Adrenal gland (tissue), 19 donors: ENCODE measurements at places on chromosomes 3 and 15.
A peak's percentile ranks its signal among the peaks of the same experiment; 100 is the strongest.

DNA sequence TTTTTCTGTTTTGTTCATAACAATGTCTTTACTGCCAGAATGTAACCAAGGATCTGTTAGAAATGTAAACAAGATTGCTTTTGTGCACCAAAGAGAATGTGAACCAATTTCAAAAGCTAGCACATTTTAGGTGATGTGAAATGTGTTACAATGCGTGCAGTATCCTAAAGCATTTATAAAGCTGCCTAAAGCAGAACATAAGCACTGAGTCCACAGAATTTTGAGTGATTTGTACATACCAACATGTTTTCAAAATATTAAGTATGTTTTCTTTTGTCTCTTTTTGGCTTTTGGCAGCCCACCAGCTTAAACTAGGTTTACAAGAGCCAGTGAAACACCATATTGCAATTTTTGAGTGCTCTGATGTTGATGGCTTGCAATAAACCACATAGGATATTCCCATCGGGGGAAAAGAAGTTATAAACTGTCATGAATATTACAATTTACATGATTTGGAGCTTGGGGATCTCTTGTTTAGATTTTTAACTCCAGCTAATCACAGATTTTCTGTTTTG, 364.0 kb downstream of the ZIC1 start:
- no peak for DNase-seq
- H3K27ac ChIP-seq: no peak overlapping the region
- no peak overlapping the region for H3K4me3 ChIP-seq
- no peaks in the 10 kb centered on the region for H3K27me3 ChIP-seq

GRCh38 chr15:46576646-46577395, 942.0 kb downstream of the SQOR start:
- H3K4me3 ChIP-seq: no peak overlapping the region
- H3K27me3 ChIP-seq: no peaks in the 10 kb centered on the region
- peak overlapping the region; percentile 29 for H3K27ac ChIP-seq
- no peaks in the 10 kb centered on the region for H3K4me1 ChIP-seq

- no peak for DNase-seq
- no peaks in the 10 kb centered on the region for H3K36me3 ChIP-seq
- no peaks in the 10 kb centered on the region for H3K4me1 ChIP-seq
- no peak overlapping the region for H3K27ac ChIP-seq
- H3K27me3 ChIP-seq: no peaks in the 10 kb centered on the region
These were observed 12.2 kb downstream of the CPB1 start for GRCh38 chr3:148839805-148840204.

DNA sequence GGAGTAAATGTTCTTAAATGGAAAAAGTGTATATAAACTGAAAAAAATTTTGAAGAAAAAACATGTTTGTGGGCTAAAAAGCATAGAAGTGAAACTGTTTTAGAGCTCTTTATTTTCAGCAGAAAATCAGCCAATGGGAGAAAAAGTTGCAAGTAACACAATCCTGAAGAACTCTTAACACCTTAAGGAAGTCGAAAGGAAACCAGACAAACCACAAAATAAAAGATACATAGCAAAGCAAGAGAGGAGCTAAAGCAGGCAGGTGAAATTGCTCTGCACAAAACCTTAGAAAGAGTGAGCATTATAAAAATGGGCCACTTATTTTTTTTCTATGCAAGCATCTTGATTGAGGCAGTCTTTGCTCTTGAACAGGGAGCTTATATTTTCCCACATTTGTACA, 300.5 kb downstream of the RAP2B start:
- H3K4me3 ChIP-seq: no peak overlapping the region
- H3K36me3 ChIP-seq: no peaks in the 10 kb centered on the region
- H3K27ac ChIP-seq: no peak overlapping the region

GRCh38 chr3:183907911-183908331, 23.2 kb upstream of the PARL start:
- H3K36me3 ChIP-seq: no peaks in the 10 kb centered on the region
- no peaks in the 10 kb centered on the region for H3K27me3 ChIP-seq
- no peak for DNase-seq
- H3K27ac ChIP-seq: no peak overlapping the region
- H3K4me1 ChIP-seq: no peaks in the 10 kb centered on the region

GRCh38 chr3:152556731-152557254, 278.1 kb upstream of the P2RY1 start:
- peak; percentile 27 for DNase-seq
- H3K4me1 ChIP-seq: peaks cover 19% of the 10 kb centered on the region
- no peaks in the 10 kb centered on the region for H3K36me3 ChIP-seq
- no peak overlapping the region for H3K27ac ChIP-seq

- H3K4me1 ChIP-seq: no peaks in the 10 kb centered on the region
- H3K36me3 ChIP-seq: no peaks in the 10 kb centered on the region
These were observed 6.6 kb downstream of the NLGN1 start for GRCh38 chr3:173404156-173404555.

DNA sequence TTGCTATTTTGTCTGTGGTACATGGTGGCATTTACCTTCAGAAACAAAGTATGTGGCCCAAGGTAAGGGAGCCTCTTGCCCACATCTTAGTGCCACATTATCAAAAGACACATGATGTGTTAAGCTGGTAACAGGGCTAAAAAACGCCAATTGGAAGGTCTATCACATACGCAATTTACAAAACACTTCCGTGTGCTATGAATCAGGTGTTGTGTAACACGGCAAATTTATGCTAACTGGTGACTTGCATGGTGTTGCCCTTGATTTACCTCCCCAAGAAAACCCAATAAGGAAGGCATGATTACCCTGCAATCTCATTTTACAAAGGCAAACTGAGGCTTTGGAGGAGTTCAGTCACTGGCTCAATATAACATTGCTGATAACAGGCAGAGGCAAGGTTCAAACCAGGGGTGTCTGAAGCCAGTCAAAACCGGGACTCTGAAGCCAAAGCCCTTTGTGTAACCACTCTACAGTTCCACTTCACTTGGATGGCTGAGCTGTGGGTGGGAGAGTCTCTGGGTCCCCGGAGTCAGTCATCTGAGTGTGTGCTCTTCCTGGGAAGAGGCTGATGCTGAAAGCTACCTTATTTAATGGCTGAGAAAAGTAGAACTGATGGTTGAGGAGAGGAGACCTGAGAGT, 103.9 kb upstream of the BCL6 start:
- DNase-seq: no peak
- no peaks in the 10 kb centered on the region for H3K27me3 ChIP-seq
- no peak overlapping the region for H3K4me3 ChIP-seq
- no peak overlapping the region for H3K27ac ChIP-seq
- H3K36me3 ChIP-seq: no peaks in the 10 kb centered on the region
- no peaks in the 10 kb centered on the region for H3K4me1 ChIP-seq

DNA sequence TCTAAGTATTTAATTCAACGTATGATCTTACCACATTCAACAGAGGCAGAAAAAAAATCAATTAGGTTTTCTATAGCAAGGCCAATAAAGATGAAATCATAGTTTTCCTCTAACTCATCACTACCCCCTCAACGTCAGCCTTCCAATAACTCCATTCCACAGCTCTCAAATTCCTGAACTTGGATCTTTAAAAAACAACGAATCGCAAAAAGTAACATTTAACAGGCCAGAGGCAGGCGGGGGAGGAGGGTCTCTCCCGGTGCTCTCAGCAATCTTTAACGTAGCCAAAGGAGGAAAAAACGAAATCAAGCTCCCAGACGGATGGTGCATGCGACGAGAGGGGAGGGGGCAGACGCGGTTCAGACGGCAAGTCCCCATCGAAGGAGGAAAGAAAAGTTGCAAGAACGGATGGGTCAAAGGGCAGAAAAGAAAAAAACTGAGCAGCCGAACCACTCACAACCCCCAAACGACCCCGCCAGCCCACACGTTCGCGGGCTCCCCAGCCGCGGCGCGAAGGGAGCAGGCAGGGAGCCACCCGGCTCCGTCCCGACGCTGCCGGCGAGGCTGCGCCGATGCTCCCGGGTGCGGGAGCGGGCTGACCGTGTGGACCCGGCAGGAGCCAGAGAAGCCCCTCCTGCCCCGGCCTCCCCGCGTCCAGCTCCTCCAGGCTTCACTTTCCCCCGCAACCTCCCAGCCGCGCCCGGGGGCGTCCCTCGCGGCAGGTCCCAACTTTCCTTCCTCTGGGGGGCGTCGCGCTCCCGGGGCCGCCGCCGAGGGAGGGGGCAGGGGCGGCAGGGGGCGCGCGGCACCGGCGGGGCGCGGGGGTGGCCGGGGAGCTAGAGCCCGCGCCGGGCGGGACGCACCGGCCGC, 703 bp downstream of the PEAK1 start:
- peak overlapping the region; percentile 92 for H3K4me3 ChIP-seq
- peak; percentile 55 for DNase-seq

DNA sequence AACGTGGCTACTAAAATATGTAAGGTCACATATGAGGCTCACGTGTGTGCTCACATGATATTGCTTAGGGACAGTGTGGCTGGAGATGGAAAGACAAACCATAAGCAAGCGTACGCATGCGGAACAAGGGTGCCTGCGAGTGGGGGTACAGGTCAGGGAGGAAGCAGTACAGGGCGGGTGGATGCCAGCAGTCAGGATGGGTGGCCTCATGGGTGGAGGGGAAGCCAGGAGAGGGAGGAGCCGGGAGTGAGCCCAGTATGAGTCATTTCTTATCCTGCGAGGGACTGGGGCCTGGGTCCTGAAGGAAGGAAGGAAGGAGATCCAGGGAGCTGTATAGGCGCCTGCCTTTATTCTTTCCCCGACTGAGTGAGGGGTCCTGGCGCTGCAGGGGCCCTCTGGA, 42.0 kb upstream of the CGNL1 start:
- H3K4me1 ChIP-seq: no peaks in the 10 kb centered on the region
- H3K36me3 ChIP-seq: no peaks in the 10 kb centered on the region
- DNase-seq: no peak
- H3K27me3 ChIP-seq: no peaks in the 10 kb centered on the region
- no peak overlapping the region for H3K27ac ChIP-seq
- no peak overlapping the region for H3K4me3 ChIP-seq

DNA sequence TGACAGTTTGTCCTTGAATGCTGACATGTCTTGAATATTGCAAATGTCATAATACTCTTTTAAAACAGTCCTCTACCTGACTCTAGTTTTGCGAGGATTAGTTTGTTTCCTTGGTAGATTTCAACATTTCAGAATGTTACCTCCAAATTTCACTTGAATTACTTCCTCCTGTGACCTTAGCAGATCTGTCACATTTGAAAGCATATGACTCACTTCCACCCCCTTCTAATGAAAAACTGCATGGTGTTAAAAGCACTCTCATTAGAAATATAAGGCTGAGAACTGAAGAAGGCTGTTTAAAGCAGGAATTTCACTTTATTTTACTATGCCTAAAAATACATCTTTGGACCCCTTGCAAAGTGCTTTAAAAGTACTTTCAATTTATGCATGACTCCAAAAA, 598.7 kb upstream of the TGFBR2 start:
- no peaks in the 10 kb centered on the region for H3K4me1 ChIP-seq
- H3K27ac ChIP-seq: no peak overlapping the region
- no peak for DNase-seq
- no peaks in the 10 kb centered on the region for H3K27me3 ChIP-seq
- no peaks in the 10 kb centered on the region for H3K36me3 ChIP-seq

DNA sequence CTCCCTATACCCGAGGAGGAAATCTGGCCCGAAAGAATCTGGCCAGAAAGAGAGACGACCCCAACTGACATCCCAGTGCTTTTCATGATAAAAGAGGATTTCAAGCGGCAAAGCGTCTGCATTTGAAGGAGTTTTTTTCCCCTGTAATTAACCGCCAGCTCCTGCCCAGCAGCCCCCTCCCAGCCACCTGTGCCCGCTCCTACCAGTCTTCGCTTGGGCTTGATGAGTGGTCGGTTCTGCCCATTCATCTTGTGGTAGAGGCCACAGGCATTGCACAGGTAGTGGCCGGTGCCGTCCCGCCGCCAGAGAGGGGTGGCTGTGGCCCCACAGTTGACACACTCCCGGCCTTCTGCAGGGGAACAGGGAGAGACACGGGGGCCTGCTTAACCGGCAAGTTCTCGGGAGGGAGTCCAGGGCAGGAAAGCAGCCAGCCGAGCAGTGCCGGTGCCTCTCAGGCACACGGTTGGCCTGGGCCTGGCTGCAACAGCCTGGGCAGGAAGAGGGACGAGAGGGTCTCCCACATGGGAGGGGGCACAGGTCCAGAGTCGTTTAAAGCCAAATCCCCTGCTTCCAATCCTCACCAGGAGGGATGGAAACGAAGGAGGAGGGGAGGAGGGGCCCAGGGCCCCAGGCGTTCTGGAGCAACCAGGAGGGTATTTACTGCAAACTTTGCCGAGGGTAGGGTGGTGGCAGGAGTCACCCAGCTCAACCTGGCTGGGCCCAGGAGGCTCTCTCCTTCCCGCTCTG, 9.2 kb downstream of the GATA2 start:
- no peaks in the 10 kb centered on the region for H3K36me3 ChIP-seq
- no peak overlapping the region for H3K27ac ChIP-seq
- H3K4me3 ChIP-seq: no peak overlapping the region
- H3K27me3 ChIP-seq: peaks cover 91% of the 10 kb centered on the region
- no peak for DNase-seq
- peaks cover 30% of the 10 kb centered on the region for H3K4me1 ChIP-seq

DNA sequence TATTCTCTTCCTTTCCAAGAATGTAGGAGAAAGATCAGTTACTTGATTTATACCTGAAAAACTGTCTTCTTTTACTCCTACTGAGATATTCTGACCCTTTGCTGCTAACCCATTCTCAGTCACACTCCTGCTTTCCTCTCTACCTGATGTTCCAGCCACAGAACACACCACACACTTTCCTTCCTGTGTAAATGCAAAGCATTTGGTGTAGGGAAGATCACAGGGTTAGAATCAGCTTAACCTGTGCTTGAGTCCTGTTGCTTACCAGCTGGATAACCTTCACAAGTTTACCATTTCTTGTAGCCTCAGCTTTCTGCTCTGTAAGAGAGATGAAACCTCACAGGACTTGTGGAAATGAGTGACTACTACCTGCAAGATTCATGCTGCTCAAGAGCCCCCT, 489.8 kb upstream of the GOLIM4 start:
- no peaks in the 10 kb centered on the region for H3K27me3 ChIP-seq
- no peak for DNase-seq
- H3K36me3 ChIP-seq: no peaks in the 10 kb centered on the region

DNA sequence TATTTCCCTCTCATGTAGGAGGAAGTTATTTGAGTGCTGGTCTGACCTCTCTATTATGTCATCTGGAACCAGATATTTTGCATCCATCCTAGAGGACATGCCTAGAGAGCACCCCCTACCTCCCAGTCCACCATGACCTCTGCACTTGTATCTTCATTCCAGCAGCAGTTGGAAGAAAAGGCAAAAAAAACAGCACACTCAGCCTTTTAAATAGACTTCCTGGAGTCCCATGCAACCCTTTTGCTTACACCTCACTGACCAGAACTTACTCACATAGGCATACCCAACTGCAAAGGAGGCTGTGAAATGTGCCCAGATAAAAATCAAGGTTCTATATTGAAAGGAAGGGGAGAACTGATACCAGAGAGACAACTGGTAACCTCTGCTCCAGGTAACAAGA, 92.3 kb upstream of the FHIT start:
- H3K27ac ChIP-seq: no peak overlapping the region
- H3K4me1 ChIP-seq: no peaks in the 10 kb centered on the region
- no peaks in the 10 kb centered on the region for H3K36me3 ChIP-seq
- H3K27me3 ChIP-seq: no peaks in the 10 kb centered on the region

- H3K27ac ChIP-seq: no peak overlapping the region
- no peaks in the 10 kb centered on the region for H3K27me3 ChIP-seq
- no peaks in the 10 kb centered on the region for H3K36me3 ChIP-seq
- peak; percentile 35 for DNase-seq
- H3K4me3 ChIP-seq: no peak overlapping the region
- H3K4me1 ChIP-seq: no peaks in the 10 kb centered on the region
These were observed 74.7 kb upstream of the C3orf80 start for GRCh38 chr3:160150525-160150924.
